Hematopoietic multipotent progenitor cell treated with erythropoietin and hydrocortisone succinate and interleukin-3 and kit ligand, for 4 days (in vitro differentiated cells): ENCODE measurements at places on chromosomes 16 and 17.
A peak's percentile ranks its signal among the peaks of the same experiment; 100 is the strongest.

DNA sequence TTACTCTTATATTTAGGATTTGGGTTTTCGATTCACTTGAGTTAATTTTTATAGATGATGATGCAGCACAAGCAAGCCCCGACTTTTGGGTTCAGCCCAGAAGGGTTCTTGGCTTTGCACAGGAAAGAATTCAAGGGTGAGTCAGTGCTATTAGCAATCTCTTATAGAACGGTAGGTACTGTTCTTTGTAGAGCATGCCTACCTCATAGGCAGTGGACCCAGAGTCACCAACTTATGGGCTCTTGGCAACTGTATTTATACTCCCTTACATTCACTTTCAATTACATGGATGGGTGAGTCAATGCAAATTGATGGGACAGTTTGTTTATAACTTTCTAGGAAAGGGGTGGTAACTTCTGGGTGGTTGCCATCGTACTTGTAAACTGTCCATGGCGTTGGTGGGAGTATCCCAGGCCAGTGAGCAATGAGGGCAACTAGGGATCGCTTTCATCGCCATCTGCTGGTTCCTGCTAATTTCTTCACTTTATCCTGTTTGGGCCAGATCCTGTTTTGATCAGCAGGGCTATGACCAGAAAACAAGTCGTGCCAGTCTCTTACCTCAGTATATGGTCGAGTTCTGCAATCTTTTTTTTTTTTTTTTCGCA, 362.6 kb downstream of the CNTNAP4 start:
- peak; percentile 31 for DNase-seq

DNA sequence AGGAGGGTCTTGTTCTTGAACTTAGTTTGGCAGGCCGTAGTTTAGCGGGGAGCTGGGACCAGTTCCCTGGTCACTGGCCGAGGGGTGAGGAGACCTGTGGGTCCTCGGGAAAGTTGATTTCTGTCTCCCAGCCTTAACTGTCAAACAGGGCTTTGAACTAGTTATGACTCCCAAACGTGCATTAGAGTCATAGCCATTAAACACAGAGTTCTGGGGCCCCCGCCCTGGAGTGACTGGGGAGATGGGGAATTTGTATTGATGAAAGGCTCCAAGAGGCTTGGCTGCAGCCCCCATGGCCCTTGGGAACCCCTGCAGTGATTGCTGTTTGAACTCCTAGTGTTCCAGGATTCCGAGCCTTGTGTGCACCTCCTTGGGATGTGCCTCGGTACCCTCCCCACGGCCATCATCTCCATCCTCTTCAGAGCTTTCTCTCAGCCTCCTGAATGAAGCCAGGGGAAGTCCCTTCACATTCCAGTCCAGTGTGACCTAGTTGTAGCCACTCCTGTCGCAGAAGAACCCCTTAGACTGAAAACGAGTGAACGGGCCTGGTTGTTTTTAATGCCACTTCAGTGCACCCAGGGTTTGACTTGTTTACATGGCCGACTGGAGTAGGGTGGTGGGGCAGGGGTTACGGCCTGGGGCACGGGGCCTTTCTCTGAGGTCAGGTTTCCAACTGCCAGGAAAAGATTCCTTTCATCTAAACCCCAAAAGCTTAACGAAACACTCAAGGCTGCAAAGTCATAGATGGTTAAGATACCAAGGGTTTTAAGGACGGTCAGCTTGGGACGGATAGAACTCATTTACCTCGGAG, 1.4 kb downstream of the MPRIP start:
- DNase-seq: no peak

- no peak for DNase-seq
Observed at GRCh38 chr16:63880948-63881347, 1240.9 kb downstream of the CDH11 start.

GRCh38 chr17:37769050-37769449, 24.2 kb upstream of the HNF1B start:
- DNase-seq: no peak

GRCh38 chr16:78460428-78460827, 361.0 kb downstream of the WWOX start:
- DNase-seq: no peak

GRCh38 chr16:81885976-81886586, 107.0 kb downstream of the PLCG2 start:
- DNase-seq: peak; percentile 67
